ENCODE measurements at places on chromosomes 6 and 20.

DNA sequence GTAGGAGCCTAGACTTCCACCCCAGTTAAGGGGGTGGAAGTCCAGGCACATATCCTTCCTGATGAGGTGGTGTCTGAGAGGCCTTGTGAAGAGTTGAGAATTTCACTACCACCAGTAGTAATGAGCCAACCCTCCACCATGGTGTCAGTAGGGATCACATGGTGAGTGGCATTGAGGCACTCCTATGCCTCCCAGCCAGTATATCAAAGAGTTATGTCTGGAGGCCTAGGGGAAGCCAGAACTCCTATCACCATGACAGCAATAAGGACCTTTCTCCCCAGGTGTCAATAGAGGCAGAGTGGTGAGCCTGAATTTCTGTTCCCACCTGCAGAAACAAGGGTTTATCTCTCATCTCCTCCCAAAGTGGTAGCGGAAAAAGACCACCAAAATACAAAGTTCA, 106.6 kb upstream of the ADTRP start:
- no peak for DNase-seq

DNA sequence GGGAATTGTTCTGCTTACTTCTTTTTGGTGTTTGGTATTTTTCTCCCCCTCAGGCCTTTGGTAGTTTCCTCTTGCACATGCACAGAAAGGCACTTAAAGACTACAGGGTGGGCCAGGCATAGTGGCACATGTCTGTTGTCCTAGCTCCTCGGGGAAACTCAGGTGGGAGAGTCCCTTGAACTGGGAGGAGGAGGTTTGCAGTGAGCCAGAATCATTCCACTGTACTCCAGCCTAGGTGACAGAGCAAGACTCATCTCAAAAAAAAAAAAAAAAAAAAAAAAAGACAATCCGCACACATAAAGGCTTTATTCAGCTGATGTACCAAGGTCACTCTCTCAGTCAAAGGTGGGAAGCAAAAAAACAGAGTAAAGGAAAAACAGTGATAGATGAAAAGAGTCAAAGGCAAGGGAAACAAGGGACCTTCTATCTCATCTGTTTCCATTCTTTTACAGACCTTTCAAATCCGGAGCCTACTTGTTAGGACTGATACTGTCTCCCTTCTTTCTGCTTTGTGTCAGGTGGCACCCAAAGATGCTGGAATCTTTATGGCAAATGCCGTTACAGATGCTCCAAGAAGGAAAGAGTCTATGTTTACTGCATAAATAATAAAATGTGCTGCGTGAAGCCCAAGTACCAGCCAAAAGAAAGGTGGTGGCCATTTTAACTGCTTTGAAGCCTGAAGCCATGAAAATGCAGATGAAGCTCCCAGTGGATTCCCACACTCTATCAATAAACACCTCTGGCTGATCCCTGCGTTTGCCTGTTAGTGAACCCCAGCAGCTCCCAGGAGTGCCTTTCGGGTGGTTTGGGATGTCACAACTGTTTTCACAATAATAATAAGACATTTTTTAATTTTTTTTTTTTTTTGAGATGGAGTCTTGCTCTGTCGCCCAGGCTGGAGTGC, 9.3 kb downstream of the DEFB123 start:
- no peak for DNase-seq

DNA sequence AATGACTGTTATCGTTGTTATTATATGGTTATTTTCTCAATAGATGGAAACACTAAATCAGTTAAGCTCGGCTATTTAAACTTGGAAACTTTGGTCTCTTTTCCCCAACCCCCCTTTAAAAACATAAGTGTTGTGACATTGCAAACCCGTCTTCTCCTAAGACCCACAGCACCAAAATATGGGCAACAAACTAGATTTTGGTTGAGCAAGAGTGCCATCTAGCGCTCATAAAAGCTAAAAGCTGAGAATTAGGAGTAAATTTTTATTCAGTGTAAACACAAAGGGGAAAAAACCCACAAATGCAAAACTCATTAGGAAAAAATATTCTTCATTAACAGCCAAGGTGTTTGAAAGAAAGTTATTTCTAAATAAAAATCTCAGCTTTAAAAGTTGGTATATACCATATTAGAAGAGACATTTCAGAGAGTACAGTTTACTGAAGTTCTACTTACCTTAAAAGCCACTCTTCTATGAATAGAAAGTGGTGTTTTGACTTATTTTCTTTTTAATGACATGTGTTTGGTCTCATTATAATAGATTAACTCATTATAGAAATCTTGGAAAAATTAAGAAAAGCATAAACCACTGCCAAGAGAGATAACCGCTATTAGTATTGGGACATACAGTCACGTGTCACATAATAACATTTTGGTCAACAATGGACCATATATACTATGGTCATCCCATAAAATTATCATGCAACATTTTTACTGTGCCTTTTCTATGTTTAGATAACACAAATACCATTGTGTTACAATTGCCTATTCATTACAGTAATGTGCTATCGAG, 21.1 kb downstream of the SESN1 start:
- DNase-seq, result peak; percentile 40

DNA sequence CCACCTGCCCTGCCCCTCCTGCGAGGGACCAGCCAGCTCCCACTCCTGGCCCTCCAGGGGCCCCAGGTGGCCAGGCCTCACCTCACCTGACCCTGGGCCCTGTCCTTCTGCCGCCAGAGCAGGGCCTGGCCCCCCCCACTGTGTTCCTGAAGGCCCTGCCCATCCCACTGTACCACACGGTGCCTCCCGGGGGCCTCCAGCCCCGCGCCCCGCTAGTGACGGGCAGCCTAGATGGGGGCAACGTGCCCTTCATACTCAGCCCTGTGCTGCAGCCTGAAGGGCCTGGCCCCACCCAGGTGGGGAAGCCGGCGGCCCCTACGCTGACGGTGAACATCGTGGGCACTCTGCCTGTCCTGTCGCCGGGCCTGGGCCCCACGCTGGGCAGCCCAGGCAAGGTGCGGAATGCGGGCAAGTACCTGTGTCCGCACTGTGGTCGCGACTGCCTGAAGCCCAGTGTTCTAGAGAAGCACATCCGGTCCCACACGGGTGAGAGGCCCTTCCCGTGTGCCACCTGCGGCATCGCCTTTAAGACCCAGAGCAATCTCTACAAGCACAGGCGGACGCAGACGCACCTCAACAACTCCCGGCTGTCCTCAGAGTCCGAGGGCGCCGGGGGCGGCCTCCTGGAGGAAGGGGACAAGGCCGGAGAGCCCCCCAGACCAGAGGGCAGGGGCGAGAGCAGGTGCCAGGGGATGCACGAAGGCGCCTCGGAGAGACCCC, 27.6 kb downstream of the ZNF831 start:
- no peak for DNase-seq

DNA sequence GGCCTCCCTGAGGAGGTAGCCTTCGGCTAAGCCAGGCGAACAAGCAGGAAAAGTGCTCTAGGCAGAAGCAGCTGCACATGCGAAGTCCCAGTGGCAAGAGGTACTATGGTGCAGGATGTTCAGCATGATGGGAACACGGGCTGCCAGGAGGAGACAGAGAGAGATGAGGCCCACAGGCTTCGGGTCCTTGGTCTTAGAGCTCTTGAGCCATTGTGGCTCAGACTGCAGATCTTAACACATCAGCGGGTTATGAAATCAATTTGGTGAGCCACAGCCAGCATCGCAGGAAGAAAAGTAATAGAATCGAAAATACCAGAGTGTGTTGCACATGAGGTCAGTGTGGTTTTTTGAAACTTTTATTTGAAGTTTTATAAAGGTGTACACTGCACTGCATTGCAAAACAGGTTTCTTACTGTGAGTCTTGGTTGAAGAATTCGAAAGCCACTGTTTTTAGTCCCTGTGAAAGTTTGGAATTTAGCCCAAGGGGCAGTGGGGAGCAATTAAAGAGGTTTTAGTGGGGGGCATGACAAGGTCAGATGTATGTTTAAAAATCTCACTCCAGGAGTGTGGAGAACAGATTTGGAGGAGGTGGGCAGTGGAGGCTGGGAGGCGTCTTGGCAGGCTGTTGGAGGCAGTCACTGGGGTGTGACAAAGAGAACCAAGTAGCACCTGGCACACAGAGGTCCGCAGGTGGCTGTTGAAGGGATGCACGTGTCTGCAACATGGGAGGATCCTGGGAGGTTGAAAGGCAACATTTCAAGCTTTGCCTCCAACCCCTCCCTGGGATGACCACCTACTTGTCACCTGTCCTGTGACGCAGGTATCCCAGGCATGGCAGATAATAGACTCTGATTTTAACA, 69.3 kb downstream of the EYA2 start:
- no peak for DNase-seq

DNA sequence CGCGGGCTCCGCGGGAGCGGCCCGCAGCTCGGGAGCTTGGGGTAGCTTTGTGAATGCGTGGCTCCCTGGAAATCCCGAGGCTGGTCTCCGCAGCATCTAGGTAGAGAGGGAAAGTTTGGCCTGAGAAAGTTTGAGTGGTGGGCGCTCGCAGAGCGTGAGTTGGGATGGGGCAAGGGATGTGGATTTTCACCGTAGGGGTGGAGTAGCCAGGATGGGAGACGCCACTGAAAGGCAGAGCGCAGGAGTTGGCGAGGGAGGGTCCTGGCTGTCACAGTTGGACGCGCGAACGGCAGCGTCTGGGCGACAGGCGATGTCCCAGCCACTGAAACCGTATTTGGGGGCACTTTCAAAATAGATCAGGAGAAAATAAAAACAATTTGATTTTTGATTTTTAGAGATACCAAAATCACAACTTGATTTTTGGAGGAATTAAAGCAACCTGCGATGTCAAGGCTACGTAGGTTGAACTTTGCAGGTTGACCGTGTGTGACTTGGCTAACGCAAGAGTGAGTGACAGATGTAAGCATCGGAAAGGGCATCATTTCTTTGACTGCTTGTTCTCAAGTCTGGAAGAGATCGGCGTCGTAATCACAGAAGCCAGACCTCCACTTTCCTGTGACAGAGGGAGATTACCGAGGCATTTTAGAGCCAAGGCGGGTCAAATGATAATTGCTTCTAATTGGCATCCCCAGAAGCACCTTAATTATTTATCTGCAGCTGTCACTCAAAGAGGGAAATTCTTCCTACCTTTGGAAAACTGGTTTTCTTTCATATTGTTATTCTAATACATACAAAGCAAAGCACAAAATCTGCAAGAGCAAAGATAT, 646 bp downstream of the HEY2 start:
- DNase-seq, result no peak

GRCh38 chr6:41396335-41396734, 60.9 kb downstream of the NCR2 start:
- no peak for DNase-seq

- no peak for DNase-seq
Measured at GRCh38 chr6:120274547-120274946, 925.0 kb upstream of the MAN1A1 start.

DNA sequence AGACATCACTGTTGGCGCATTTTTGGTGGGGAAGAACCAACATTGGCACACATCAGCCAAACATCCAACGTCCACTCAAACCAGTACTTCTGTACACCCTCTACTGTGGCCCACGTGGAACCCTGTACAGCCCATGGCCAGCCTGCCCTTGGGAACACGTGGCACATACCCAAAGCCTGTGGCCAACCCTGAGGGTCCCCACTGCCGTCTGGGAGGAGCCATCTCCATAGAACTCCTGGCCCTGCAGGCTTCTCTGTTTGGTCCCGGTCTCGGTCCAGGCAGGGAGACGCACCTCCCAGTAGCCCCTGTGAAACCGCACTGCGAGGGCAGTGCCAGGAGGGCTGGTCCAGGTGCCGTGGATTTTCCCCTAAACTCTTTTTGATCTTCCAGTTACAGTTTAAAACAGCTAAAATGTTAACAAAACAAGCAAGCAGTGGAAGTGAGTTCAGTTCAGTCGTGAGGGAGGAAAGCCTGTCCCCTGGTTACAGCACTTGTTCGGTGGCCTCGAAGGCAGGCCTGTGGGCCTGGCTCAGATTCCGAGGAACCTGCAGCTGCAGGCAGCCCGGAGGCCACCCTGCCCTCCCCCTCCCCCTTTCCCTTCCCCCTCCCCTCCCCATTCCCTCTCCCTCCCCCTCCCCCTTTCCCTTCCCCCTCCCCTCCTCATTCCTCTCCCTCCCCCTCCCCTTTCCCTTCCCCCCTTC, 233.7 kb downstream of the DLL1 start:
- no peak for DNase-seq

- peak; percentile 86 for DNase-seq
Measured at GRCh38 chr20:266596-267562, 9.4 kb downstream of the DEFB132 start.

DNA sequence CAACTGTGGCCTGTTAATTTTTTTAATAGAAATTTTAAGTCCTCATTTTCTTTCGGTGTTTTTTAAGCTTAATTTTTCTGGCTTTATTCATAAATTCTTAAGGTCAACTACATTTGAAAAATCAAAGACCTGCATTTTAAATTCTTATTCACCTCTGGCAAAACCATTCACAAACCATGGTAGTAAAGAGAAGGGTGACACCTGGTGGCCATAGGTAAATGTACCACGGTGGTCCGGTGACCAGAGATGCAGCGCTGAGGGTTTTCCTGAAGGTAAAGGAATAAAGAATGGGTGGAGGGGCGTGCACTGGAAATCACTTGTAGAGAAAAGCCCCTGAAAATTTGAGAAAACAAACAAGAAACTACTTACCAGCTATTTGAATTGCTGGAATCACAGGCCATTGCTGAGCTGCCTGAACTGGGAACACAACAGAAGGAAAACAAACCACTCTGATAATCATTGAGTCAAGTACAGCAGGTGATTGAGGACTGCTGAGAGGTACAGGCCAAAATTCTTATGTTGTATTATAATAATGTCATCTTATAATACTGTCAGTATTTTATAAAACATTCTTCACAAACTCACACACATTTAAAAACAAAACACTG, 10.1 kb downstream of the HFE start:
- DNase-seq, result peak; percentile 49

GRCh38 chr20:52649727-52650126, 322.4 kb upstream of the TSHZ2 start:
- no peak for DNase-seq

GRCh38 chr6:27019651-27020552, 227.6 kb upstream of the PRSS16 start:
- peak; percentile 55 for DNase-seq

DNA sequence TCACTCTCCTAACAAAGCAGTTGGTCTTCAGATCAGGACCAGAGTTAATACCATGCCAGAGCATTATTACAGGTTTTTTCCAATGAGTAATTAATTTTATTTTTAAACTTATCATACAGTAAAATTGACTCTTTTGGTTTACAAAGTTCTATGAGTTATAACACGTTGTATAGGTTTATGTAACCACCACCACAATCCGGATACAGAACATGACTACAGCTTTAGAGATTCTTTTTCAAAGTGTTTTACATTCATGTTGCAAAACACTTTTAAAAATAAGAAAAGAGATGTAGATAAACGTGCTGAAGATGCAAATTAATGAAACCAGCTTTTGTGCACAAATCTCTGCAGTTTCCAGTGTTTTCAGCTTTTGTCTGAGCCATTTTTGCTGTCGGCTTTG, 1.5 kb upstream of the TPBG start:
- no peak for DNase-seq

DNA sequence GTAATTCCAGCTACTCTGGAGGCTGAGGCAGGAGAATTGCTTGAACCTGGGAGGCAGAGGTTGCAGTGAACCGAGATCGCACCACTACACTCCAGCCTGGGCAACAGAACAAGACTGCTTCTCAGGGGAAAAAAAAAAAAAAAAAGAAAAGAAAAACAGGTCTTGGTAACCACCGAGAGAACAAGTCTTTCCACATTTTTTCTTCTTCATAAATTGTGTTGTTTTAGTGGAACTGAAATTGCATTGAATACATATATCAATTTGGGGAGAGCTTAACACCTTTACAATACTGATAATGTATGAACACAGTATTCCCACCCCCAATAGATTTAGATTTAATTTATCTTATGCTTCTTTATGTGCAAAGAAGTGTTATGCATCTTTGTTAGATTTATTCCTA, 70.0 kb upstream of the PLEKHG1 start:
- no peak for DNase-seq

- no peak for DNase-seq
Measured at GRCh38 chr20:14488212-14488611, 150.8 kb upstream of the FLRT3 start.

GRCh38 chr6:100724696-100725095, 156.4 kb downstream of the ASCC3 start:
- no peak for DNase-seq
